ENCODE measurements at places on chromosomes 16 and 17.

- DNase-seq: no peak
These were observed 1.7 kb downstream of the UNKL start for GRCh38 chr16:1412847-1413246.

- no peak for DNase-seq
These were observed 1.7 kb downstream of the SMARCD2 start for GRCh38 chr17:63840591-63841349.

DNA sequence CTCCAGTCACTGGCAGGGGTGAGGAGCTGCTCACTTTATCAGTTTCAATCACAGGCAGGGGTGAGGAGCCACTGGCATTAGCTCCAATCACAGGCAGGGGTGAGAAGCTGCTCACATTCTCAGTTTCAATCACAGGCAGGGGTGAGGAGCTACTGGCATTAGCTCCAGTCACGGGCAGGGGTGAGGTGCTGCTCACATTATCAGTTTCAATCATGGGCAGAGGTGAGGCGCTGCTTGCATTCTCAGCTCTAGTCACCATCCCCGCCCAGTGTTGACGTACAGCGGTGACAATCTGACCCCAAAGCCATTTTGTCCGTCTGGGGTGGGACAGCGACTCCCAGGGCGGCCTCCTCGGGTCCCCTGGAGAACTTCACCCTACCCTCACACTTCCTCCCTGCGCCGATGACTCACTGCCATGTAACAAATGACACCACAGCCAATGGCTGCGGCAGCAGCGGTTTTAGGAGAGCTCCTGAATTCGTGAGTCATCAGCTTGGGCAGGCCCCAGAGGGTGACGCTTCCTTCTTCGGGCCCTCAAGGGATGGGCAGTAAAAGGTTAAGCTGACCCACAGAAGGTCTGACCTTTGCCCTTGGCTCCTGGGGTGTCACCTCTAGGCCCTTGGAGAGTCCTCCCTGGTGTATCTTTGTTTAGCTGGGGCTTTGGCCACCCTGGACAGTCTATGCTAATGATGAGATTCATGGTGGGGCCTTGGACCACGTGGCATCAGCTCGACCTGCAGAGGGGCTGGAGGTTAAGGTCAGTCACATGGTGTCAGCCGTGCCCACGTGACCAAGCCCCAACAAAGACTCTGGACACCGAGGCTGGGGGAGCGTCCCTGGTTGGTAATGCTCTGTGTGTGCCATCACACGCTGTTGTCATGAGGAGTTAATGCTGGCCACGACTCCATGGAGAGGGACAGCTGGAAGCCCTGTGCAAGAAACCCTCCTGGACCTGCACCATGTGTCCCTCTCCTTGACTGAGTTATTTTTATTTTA is 171.7 kb downstream of the C16orf95 start:
- DNase-seq: no peak

DNA sequence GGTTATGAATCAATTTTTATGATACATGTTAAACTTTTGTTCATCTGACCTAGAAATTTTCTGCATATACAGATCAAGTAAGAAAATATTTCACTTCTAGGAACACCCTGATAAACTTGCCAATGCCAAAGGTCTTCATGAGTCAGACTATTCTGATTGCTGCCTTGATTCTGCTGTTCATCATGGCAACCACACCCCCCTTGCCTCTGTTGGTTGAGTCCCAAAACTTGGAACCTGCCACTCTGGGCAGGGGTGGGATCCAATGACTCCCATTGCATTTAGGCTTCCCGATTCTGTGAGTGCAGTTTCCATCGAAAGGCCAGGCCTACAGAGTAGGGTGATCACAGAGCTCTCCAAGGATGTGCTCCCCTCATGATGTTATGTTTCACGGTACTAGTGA is 15.8 kb upstream of the TENT4B start:
- no peak for DNase-seq

DNA sequence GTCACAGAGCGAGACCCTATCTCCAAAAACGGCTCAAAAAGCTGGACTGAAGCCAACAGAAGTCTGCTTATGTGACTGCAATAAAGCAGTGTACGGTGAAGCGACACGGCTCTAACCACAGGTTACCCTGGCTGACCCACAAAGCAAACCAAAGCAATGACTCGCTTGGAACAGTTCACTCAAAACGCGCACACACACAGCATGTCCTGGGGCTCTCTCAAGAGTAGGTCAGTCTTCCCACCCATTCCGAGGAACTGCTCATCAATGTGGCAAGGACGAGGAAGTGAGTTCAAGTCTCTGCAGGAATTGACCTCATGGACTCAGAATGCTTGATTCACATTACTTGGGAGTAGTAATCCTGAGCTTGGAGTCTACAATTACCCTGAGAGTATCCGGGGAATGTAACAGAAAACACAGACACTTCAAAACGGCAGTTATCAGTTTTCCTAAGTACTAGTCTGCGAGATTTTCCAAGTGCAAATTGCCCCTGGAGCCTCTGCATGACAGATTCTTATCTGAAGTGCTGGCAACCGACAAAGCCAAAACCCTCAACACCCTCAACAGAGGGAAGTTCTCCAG is 25.4 kb downstream of the PELP1 start:
- DNase-seq: peak; percentile 84

DNA sequence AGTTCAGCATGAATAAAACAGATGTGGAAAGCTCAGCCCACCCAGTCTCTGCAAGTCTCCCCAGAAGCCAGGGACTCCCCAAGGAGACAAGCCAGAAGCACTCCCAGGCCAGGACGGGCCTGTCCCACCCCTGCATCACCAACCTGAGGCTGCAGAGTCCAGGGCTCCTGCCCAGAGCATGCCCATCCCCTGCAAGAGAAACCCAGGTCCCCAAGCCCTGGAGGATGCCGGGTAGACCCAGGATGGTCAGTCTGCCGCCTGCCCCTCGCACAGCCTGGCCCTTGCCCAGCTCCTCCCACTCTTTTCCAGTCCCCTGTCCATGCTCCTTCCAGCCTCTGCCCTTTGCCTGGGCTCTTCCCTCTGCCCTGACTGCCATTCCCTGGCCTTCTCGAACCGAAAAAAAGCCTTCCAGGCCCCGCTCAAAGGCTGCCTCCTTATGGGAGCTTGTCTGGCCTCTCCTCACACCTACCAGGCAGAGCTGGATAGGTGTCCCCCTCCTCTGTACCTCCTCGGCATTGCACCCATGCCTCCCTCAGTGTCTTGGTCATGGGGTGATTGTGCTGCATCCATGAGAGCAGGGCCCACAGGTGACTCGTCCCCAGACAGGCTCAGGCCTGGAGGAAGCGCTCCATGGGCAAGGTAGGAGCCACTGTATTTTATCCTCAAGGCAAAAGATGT is 44.8 kb downstream of the BEAN1 start:
- no peak for DNase-seq

DNA sequence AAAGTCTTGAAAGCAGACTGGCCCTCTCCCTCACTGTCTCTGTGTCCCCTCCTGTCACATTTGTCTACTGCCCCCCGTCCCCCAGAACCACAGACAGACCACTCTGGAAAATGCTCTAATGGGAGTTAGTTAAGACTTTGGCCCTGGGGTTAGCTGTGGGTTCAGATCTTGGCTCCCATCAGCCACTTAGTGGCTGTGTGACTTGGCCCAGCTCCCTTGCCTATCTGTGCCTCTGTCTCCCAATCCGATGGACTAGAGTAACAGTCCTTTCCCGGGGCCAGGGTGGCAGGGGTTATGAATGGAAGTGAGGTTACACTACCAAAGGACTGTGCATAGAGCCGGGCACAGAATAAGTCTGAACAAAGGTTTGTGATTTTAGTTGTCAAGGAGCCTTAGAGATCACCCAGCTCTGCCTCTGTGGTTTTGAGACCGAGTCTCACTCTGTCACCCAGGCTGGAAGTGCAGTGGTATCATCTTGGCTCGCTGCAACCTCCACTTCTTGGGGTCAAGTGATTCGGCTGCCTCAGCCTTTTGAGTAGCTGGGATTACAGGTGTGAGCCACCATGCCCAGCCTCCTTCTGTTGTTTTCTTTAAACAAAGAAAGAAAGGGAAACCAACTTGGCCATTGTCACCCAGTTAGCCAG is 23.7 kb downstream of the PPL start:
- DNase-seq: no peak

DNA sequence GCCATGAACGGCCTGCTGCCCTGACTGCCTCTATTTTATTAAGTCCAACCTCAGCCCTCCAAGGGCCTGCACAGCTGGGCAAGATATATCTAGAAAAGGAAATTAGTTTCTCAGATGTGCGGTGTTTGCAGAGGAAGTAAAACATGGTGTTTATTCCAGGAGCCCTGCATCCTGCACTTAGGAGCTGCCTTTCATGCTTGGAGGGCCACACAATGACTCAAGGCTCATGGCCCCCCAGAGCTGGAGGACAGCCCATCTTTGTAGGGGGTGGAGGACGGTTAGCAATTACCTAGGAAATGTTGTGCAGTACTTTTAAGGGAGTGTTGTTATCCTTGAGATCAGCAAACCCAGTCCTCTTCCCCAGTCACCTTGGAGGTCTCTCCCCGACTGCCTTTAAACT is 80.5 kb downstream of the COPRS start:
- no peak for DNase-seq

- no peak for DNase-seq
These were observed 43.1 kb upstream of the MEAK7 start for GRCh38 chr16:84547546-84548061.

DNA sequence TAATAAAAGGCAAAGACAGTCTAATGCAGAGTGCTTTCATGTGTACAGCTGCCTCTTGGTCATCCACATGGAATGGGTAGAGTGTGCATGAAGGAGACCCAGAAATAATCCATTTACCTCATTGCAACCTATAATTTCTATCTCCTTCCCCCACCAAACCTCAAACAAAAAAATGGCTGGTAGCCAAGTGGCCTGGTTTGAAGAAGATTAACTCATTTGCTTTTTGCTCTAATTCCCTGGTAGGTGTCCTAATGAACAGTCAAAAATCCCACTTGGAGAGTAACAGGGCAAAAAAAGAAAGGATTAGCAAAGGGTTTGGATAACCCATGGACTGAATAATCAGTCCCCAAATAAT is 13.0 kb upstream of the LYRM9 start:
- no peak for DNase-seq

DNA sequence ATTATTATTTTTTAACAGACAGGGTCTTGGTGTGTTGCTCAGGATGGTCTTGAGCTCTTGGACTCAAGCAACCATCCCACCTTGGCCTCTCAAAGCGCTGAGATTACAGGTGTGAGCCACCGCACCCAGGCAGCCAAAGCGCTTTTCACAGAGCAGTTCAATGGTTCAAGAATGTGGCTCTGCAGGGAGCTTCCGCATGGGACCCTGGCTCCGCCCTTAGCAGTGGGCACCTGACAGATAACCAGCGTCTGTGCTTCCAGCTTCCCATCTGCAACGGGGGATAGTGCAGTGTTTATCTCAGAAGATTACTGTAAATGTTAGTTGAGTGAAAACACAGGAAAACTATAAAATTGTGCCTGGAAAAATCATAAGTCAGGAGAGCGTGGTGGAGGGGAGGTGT is 99.4 kb downstream of the KCNJ12 start:
- DNase-seq: no peak

DNA sequence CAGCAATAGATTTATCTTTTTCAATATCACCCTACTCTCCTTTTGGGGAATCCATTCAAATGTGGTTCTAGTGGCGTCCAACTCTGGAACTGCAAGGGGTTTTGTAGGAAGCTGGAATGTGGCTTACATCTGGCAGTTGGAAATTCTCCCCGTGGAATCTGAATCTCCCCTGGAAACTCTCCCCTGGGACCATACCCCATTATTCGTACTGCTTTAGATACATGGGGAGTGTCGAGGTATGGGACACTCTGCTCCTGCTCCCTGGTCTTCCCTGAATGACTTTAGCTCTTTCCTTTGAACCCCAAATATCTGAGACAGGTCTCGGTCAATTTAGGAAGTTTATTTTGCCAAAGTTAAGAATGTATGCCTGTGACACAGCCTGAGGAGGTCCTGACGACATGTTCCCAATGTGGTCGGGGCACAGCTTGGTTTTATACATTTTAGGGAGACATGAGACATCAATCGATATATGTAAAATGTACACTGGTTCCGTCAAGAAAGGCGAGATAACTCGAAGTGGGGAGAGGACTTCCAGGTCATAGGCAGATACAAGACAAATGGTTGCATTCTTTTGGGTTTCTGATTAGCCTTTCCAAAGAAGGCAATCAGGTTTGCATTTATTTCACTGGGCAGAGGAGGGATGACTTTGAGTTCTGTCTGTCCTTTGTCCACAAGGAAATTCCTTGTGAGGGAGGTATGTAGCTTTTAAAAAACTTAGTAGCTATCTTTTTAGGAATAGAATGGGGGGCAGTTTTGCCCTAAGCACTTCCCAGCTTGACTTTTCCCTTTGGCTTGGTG is 89.1 kb upstream of the CORO6 start:
- no peak for DNase-seq

GRCh38 chr17:78993981-78994671 is 14.4 kb upstream of the LGALS3BP start:
- DNase-seq: no peak

- DNase-seq: no peak
These were observed 139.4 kb upstream of the CPHXL start for GRCh38 chr16:75865736-75866135.

DNA sequence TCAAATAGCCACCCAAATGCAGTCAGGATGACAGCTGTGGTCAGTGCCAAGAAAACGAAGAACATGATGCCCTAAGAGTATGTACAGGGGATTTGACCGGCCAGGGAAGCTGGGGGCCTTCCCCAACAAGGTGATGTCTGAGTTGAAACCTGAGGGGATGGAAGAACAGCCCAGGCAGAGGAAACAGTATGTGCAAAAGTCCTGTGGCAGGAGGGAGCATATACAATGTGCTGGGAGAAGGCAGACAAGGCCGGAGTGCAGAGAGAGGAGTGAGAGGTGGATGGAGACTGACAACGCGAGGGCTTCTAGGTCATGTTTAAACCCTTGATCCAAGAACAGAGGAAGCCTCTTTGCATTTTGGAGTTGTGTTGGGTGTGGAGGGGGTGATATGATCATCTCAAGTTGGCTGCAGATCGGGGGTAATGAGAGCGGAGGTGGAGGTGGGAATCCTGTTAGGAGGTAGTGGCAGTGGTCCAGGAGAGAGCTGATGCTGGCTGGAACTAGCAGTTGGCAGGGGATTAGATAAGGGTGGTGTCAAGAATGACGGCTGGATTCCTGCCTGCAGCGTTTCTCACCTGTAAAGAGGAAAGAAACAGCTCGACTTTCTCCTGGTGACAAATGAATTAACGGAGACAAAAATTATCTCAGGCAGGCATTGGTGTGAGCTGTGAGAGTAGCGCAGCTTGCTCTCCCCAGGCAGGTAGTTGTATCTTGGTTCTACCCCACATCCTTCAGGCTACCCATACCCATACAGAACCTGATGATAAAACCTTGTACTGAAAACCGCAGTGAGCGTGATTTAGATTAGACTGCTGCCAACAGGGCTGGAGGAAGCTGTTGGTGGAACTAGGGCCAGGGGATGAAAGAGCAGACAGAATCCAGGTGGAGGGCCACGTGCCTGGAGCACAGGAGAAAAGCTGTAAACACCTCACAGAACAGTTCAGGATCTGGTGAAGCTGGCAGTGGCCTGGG is 37.2 kb upstream of the NGFR start:
- no peak for DNase-seq

DNA sequence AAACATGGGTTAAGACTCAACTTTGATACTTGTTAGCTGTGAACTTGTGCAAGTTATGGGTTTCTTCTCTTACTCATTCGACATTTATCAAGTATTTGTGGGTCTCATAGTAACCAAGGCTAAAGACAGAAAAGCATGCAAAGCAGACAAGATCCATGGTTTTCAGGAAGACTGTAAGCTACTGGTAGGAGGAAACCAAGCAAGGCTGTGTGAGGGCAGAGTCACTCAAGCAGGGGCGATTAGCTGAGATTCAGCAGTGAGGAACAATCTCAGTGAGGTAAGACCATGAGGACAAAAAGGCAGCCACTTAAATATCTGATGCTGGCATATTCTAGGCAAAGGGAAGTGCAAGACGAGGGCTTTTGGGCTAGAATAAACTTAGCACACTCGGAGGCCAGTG is 29.5 kb downstream of the MBTD1 start:
- no peak for DNase-seq
